ENCODE measurements at places on chromosomes 6 and 20.

GRCh38 chr20:50675671-50676376, 15.5 kb downstream of the RIPOR3 start:
- DNase-seq: no peak

GRCh38 chr20:37879843-37880242, 23.1 kb upstream of the VSTM2L start:
- no peak for DNase-seq

- no peak for DNase-seq
Observed at GRCh38 chr6:158024566-158025297, 43.1 kb downstream of the SYNJ2 start.

- DNase-seq: no peak
Observed at GRCh38 chr6:7706269-7706668, 19.6 kb upstream of the BMP6 start.

DNA sequence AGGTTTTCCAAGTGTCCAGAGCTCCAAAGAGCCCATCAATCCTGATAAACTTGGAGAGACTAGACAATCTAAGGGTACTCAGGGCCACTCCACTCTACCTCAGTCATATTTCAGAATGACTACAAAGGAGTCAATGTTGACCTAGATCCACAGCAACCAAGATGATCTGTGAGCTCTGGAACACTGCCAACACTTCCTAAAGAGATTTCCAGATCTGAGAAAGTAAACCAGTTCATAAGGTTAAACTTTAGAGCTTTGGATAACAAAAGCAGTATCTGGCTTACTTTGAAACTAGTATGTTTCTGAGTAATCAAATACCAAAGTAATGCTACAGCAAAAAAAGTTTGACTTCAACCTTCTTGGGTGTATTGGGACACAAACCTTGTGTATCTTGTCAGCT, 122.7 kb downstream of the BTBD9 start:
- peak; percentile 13 for DNase-seq

GRCh38 chr20:32941155-32941885, 62.9 kb downstream of the SUN5 start:
- DNase-seq: no peak

GRCh38 chr6:148878683-148879082, 131.9 kb downstream of the UST start:
- DNase-seq: no peak

DNA sequence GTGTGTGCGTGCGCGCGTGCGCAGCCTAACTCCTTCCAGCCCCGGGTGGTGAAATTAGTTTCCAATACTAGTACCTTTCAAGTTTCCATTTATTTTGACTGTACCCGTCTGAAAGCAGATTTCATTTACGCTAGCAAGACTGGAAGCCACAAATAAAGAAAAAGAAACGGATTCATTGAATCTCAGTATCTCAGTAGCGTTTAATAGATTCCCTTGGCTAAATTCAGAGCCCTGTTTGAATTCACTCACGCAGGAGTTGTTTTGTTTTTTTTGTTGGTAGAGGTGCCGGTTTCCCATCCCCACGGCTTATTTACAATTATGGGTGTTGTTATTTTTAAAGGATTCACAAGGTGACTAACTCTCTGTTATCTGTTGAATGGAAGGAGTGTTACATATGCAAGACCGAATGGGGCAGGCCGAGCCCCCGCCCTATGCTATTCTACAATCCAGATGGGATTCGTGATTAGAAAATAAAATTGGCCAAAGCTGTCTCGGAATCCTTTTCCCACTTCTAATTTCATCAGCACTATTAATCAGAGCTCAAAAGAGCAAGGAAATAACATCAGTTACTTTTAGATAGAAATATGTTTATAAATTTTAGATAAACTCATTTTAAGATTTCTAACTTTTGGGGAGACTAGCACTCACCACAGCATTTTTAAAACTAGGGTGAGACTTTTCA, 2.3 kb upstream of the INSM1 start:
- no peak for DNase-seq

GRCh38 chr20:44091026-44091425, 96.0 kb downstream of the JPH2 start:
- no peak for DNase-seq
